ENCODE measurements at places on chromosomes 16 and 17.

GRCh38 chr17:1169221-1169928 is 10.4 kb downstream of the ABR start:
- DNase-seq = peak; percentile 50

GRCh38 chr17:65092262-65092661 is 35.7 kb upstream of the GNA13 start:
- DNase-seq = no peak

DNA sequence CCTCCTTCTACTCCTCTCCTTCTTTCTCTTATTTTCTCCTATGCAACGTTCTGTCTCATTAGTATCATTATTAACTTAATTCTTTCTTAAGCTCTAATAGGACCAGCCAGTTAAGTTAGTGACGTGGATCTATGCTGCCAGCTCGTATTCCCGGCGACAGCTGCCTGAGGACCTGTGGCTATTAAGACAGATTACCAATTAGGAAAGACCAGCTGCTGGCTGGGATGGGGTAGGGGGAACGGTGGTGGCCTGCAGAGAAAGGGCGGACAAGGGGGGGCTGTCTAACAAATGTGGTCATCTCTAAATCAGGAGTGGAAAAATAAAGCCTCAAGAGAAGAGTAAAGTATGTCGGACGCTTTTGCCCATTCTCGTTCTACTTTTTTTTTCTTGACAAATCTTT is 770 bp upstream of the MYH3 start:
- no peak for DNase-seq

GRCh38 chr16:1983544-1984346 is at the start of gene GFER:
Gene GFER (plus strand): TSS chr16:1984193. CDS start chr16:1984219, 26 bp downstream.
- DNase-seq = peak; percentile 96

DNA sequence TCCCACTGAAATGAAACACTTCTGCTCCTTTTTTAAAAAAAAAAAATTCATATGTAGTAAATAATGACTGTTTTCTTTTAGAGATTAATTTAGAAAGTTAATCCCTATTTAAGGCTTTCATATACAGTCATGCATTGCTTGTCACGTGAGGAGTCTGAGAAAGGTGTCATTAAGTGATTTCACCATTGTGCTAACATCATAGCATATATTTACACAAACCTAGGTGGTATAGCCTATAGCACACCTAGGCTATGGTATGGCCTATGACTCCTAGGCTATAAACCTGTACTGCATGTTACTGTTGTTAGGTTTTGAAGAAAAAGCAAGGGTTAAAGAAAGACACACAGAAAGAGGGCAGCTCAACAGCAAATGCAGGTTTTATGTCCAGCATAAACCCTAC is 13.7 kb downstream of the PPY start:
- DNase-seq = no peak

GRCh38 chr17:57783338-57783742 is 38.2 kb upstream of the CCDC182 start:
- DNase-seq = peak; percentile 96

GRCh38 chr17:68095205-68095811 is 59.8 kb downstream of the KPNA2 start:
- no peak for DNase-seq

DNA sequence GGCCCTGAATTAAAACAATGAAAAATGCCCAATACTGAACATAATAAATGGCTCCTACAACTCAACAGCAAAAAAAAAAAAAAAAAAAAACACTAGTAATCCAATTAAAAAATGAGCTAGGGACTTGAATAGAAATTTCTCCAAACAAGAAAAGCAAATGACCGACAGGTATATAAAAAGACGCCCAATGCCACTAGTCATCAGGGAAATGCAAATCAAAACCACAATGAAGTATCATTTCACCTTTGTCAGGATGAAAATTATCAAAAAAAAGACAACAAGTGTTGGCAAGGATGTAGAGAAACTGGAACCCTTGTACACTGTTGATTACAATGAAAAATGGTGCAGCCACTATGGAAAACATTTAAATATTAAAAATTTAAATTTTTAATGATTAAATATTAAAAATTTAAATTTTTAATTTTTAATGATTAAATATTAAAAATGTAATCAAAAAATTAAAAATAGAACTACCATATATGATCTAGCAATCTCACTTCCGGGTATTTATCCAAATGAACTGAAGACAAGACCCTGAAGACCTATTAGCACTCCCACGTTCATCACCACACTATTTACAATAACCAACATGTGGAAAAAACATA is 28.1 kb downstream of the BBS2 start:
- no peak for DNase-seq

- no peak for DNase-seq
These were observed 28.6 kb downstream of the NPTX1 start for GRCh38 chr17:80447790-80448189.

DNA sequence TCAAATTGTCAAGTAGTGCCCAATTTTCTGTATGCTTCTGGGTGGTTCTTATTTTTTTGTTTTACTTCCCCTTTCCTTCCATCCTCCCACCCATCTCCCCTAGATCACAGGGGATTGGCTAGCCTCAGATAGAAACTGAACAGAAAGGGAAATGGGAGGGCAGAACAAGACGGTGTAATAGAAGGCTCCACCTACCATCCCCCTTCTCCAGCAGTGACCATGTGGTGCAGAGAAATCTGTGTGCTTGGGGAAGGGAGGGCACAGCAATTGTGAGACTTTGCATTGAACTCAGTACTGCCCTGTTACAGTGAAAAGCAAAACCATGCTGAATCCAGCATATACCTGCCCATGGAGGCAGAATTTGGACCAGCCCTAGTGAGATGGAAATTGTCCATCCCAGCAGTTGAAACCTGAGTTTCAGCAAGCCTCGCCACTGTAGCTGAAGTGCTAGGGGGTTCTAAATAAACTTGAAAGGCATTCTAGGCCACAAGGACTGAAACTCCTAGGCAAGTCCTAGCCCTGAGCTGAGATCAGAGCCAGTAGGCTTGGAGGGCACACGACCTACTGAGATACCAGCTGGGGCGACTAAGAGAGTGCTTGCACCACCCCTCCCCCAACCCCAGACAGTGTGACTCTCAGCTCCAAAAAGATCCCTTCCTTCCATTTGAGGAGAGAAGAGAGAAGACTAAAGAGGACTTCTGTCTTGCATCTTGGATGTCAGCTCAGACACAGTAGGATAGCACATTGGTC is 5.2 kb downstream of the SLFN11 start:
- no peak for DNase-seq

Measured in nephron progenitor cell (in vitro differentiated cells).